ENCODE measurements at places on chromosomes 1 and 21. TPM values are rescaled to one million over a fixed set of nuclear protein-coding genes. Genes with fewer than 3 reads are reported as not detected.

Gene ADGRB2
- total RNA-seq, result 0.18 TPM

Gene CYP4Z1
- not detected for total RNA-seq

Gene GABRD
- total RNA-seq, result not detected

Gene LMX1A
- not detected for total RNA-seq

Gene CATSPERE
- total RNA-seq, result 2.4 TPM

Gene PTPRU
- total RNA-seq, result not detected

Gene OR6K6
- total RNA-seq, result not detected

Gene KRTAP10-11
- total RNA-seq, result not detected

Gene ANKRD65
- not detected for total RNA-seq

Gene NFASC
- total RNA-seq, result not detected

Gene CA6
- total RNA-seq, result 11.3 TPM

Gene ANGPTL7
- not detected for total RNA-seq

Gene TFF3
- not detected for total RNA-seq

Gene SLC22A15
- total RNA-seq, result 0.27 TPM

Gene KDM1A
- 60.9 TPM for total RNA-seq

All from naive thymus-derived CD8-positive, alpha-beta T cell (primary cell).